ENCODE measurements at places on chromosomes 16 and 17.

DNA sequence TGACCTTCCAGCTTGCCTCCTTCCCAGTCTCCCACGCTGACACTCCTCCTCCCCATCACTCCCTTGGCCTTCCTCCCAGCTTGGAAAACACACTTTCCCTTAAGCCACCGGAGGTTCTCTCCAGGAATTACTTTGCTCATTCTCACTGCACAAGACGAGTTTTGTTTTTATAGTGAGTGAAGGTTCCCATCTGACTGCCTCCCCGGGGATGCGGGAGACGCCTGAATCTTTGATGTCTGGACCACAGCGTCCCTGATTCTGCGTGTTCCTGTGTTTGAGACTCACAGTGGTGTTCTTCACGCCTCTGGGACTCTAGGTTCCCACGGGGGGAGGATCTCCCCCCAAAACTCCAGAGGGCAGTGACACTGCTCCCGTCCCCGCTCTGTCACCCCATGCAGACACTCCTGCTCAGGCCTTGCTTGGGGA, 2.0 kb downstream of the DNAI2 start:
- no peaks in the 10 kb centered on the region for H3K36me3 ChIP-seq
- H3K4me3 ChIP-seq, result no peak overlapping the region
- H3K4me1 ChIP-seq, result no peaks in the 10 kb centered on the region
- H3K27ac ChIP-seq, result no peak overlapping the region

DNA sequence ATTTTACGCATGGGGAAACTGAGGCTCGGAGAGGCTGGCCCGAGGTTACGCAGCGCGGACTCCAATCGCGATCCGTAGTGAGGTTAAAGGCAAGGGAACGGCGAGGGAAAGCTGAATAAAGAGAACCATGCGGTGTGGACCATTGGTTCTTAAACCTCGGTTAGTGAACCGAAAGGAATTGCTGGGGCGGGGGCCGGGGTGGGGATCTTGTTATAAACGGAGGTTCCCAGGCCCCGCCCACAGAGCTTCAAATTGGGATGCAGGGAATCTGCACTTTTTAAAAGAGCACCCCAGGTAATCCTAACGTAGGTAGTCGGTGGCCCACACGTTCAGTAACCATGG, 524 bp downstream of the IQCK start:
- H3K27me3 ChIP-seq, result no peaks in the 10 kb centered on the region
- DNase-seq, result no peak
- H3K36me3 ChIP-seq, result peaks cover 12% of the 10 kb centered on the region
- no peaks in the 10 kb centered on the region for H3K4me1 ChIP-seq
- H3K4me3 ChIP-seq, result peak overlapping the region; percentile 92
- H3K27ac ChIP-seq, result peak overlapping the region; percentile 83

GRCh38 chr17:81528651-81529436, 667 bp downstream of the FSCN2 start:
- H3K4me1 ChIP-seq, result no peaks in the 10 kb centered on the region
- no peak overlapping the region for H3K4me3 ChIP-seq
- no peaks in the 10 kb centered on the region for H3K36me3 ChIP-seq
- peaks cover 15% of the 10 kb centered on the region for H3K27me3 ChIP-seq
- H3K27ac ChIP-seq, result no peak overlapping the region
- DNase-seq, result no peak

GRCh38 chr17:70375813-70376770, 206.8 kb downstream of the KCNJ2 start:
- no peak for DNase-seq
- no peaks in the 10 kb centered on the region for H3K27me3 ChIP-seq
- no peak overlapping the region for H3K4me3 ChIP-seq
- H3K27ac ChIP-seq, result no peak overlapping the region
- H3K4me1 ChIP-seq, result no peaks in the 10 kb centered on the region

DNA sequence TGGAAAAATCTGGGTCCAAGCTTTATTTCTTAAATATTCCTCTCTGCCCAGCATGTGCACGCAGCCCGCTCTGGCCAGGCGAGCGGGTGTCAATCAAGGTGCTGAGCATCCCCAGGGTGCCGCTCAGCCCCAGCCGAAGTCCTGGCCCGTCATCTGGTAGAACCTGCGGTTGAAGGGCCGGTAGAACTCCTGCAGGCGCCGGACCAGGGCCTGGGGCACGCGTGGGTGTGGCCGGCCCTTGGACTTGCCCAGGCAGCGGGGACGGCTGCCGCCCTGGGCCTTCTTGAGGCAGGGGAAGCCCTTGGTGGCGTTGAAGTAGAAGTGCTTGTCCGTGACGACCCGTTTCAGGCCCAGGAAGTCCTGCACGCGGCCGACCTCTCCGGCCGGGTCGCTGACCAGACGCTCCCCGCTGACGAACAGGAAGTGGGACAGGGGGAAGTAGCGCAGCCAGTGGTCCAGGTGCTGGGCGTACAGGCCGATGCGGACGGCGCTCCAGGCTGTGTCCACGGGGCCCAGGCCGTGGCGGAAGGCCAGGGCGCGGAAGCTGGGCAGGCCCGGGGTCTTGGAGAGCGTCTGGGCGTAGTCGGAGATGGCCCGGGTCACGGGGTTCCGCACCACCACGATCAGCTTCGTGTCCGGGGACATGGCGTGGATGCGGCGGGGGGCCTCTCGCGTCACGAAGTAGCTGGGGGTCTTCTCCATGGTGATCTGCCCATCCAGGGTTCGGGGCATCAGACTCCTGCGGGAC, 6.6 kb downstream of the HS3ST6 start:
- H3K36me3 ChIP-seq, result no peaks in the 10 kb centered on the region
- no peak overlapping the region for H3K4me3 ChIP-seq
- no peaks in the 10 kb centered on the region for H3K4me1 ChIP-seq
- no peak for DNase-seq
- no peak overlapping the region for H3K27ac ChIP-seq

DNA sequence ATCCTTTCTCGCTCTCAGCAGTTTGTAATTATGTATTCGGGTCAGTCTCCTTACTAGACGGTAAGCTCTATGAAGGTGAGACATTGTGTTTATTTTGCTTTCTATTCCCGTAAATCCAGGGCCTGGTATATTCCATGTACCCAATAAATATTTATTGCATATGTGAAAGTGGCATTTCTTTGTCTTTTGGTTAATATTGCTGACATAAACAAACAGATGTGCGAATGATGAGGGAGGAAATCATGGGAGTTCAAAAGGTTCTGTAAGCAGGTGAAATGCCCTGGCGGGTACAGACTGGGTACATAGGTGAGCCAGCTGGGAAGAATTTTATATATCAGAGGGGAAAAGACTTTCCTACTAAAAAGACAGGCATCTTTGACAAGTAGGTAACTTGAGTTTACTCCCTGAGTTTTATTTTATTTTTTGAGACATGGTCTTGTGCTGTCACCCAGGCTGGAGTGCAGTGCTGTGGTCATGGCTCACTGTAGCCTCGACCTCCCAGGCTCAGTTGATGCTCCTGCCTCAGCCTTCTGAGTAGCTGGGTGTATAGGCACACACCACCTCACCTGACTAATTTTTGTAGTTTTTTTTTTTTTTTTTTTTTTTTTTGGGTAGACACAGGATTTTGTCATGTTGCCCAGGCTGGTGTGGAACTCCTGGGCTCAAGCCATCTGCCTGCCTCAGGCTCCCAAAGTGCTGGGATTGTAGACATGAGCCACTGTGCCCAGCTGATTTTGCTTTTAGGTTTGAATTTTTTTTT, 5.7 kb upstream of the METTL9 start:
- no peak for DNase-seq
- H3K4me3 ChIP-seq, result no peak overlapping the region
- no peaks in the 10 kb centered on the region for H3K36me3 ChIP-seq
- H3K27me3 ChIP-seq, result no peaks in the 10 kb centered on the region
- no peak overlapping the region for H3K27ac ChIP-seq

DNA sequence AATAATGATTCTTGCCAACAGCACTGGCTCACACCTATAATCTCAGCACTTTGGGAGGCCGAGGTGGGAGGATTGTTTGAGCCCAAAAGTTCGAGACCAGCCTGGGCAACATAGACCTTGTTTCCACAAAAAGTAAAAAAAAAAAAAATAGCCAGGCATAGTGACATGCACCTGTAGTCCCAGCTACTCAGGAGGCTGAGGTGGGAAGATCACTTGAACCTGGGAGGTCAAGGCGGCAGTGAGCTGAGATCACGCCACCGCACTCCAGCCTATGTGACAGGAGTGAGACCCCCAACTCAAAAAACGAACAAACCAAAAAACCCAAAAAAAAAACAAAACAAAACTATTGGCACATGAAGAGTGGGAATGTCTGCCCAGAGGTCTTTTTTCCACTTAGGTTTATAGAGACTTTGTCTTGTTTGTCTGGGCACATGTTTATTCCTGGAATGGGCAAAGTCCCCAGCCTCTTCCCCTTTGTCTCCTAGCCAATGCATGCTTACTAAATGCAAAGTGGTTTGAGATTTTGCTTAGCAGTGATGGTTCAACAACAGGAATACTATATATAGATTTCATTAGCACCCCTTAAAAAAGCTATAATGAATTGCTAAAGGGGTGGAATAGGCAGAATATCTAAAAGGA, 25.9 kb downstream of the NMT1 start:
- peaks cover 59% of the 10 kb centered on the region for H3K4me1 ChIP-seq
- peak overlapping the region; percentile 87 for H3K27ac ChIP-seq
- H3K27me3 ChIP-seq, result no peaks in the 10 kb centered on the region

- no peaks in the 10 kb centered on the region for H3K27me3 ChIP-seq
- no peak overlapping the region for H3K27ac ChIP-seq
- DNase-seq, result peak; percentile 68
- peak overlapping the region; percentile 50 for H3K4me3 ChIP-seq
- H3K36me3 ChIP-seq, result no peaks in the 10 kb centered on the region
- H3K4me1 ChIP-seq, result peaks cover 47% of the 10 kb centered on the region
Observed at GRCh38 chr17:2025622-2026309, 632 bp upstream of the RTN4RL1 start.

DNA sequence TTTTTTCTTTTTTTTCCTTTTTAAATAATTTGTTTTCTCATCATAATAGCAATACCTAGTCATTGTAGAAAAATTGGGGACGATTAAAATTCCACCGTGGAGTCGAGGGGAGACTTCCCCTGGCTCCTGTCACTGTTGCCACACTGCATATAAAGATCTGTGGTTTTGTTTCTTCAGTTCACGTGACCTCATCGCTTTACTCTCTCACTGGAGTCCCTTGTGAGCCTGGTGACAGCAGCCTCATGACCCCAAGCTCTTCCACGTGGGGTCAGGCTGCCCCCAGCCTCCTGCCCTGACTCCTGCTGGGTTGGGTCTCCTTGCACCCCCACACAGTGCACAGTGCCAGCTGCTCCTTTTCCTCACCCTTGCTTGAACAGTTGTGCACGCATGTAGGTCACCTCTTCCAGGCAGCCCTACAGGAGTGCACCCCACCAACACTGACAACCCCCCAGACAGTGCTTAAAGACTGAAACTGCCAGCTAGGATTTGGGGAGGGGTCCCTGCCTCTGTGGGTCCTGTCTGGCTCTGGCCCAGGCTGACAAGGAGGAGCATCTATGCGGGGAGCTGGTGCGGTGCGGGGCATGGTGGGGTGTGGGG, 7.3 kb upstream of the METRNL start:
- no peak for DNase-seq
- H3K36me3 ChIP-seq, result no peaks in the 10 kb centered on the region
- H3K4me1 ChIP-seq, result no peaks in the 10 kb centered on the region
- no peaks in the 10 kb centered on the region for H3K27me3 ChIP-seq
- no peak overlapping the region for H3K27ac ChIP-seq
- no peak overlapping the region for H3K4me3 ChIP-seq

DNA sequence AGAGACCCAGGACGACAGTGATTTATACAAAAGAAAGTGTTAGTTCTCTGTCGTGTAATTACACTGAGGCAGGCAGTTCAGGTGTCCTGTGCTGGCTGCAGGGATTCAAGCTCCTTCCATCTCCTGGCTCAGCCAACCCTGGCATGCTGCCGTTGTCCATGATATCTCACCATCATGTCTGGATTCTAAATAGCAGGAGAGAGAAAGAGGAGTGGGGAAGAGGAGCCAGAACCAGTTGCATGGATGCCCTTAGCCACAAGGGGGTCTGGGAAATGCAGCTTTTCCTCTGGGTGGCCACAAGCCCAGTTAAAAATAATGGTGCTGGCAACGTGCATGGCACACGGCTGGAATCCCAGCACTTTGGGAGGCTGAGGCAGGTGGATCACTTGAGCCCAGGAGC, 9.7 kb downstream of the C16orf54 start:
- DNase-seq, result no peak
- no peaks in the 10 kb centered on the region for H3K36me3 ChIP-seq
- no peak overlapping the region for H3K27ac ChIP-seq
- H3K27me3 ChIP-seq, result peaks cover 31% of the 10 kb centered on the region
- H3K4me1 ChIP-seq, result no peaks in the 10 kb centered on the region
- H3K4me3 ChIP-seq, result no peak overlapping the region

DNA sequence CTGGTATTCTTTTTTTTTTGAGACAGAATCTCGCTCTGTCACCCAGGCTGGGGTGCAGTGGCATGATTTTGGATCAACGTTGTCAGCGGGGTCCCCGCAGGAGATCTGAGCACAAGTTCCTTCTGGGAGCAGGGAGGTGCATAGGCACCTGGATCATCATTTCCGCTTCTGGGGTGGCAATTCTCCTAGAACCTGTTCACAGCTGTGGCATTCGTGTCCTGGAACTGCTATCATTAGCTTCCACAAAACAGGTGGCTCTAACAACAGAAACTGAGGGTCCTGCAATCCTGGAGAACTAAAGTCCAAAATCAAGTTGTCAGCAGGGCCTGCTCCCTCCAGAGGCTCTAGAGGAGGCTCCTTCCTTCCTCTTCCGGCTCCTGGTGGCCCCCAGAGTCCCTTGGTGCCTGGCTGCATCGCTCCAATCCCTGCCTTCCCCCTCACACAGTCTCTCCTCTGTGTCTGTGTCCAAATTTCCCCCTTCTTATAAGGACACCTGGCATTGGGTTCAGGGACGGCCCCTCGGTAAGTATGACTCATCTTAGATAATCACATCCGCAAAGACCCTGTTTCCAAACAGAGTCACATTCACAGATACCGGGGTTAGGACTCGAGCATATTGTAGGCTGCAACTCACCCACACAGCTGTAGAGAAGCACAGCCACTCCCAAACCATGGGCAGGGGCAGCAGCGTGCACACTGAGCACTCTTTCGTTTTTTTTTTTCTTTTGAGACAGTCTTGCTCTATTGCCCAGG, 43.5 kb upstream of the KLHDC4 start:
- DNase-seq, result no peak
- H3K4me1 ChIP-seq, result peaks cover 17% of the 10 kb centered on the region
- no peak overlapping the region for H3K27ac ChIP-seq
- no peak overlapping the region for H3K4me3 ChIP-seq
- no peaks in the 10 kb centered on the region for H3K27me3 ChIP-seq

DNA sequence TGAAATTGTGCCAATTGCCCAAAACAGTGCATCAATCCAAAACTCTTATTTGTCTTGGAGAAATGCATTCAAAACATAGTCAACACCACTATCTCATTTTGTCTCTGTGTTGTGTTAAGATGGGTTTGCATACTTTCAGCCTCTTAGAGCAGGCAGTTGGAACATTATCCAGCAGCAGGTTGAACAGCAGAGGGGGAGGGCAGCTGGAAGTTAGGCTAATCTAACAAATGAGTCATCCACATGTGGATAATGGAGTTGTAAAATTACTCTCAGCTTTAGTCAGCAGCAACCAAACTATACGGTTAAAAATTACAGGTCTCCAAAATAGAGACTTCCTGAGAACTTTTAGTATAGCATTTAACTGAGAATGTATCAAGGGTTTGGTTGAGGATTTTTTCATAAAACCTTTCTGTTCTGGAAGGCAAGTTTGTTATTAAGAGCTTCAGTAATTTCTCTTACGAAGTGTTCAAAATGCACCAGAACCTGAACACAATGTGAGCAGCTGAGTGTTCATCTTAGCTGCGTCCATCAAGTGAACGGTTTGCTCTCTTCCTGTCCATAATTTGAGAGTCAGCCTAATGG, 46.3 kb downstream of the PRKCA start:
- H3K27ac ChIP-seq, result no peak overlapping the region
- no peaks in the 10 kb centered on the region for H3K27me3 ChIP-seq
- H3K4me1 ChIP-seq, result no peaks in the 10 kb centered on the region

All from tibial artery (tissue), 4 donors.